ENCODE measurements at places on chromosomes 5 and 9.

DNA sequence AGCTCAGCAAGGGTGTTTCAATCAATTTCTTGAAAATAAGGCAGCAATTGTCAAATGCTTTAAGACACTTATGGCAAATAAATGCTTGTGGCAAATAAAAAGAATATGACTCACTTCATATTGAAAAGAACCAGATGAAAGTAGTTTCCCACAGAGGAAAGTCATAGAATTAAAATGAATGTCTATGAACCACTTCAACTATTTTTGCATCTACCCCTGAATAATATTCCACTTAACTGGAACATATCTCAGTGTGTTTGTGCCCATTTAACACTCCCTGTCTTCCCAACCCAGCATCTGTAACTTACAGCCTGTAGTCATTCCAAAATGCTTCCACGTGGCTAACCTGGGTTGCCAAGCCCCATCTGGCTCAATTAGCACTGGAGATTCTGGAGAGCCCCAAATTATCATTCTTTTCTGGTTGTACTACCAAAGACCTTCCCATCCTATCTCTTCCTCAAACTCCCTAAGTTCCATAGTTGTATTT is 84.7 kb downstream of the FEM1C start:
- no peak for DNase-seq

DNA sequence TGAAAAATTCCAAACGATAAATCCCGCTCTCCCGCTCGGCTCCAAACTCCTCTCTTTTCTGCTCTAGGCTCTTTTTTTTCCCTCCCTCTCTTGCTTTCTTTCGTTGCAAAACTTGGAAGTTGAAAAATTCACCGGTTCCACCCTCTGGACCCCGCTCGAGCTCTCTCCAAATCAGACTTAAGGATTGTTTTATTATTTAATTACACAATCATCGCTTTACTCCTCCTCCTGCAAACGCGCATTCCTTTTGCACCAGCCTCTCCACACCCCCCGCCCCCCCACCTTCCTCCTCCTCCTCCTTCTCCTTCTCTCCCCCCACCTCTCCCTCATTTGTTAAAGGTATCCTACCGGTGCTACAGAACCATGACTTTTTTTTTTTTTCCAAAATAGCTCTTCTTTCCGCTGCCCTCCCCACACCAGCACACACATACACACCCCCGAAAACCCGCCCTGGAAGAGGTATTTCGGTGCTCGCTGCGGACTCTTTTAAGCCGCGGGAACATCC is 535 bp upstream of the NFIB start:
- peak; percentile 66 for DNase-seq

DNA sequence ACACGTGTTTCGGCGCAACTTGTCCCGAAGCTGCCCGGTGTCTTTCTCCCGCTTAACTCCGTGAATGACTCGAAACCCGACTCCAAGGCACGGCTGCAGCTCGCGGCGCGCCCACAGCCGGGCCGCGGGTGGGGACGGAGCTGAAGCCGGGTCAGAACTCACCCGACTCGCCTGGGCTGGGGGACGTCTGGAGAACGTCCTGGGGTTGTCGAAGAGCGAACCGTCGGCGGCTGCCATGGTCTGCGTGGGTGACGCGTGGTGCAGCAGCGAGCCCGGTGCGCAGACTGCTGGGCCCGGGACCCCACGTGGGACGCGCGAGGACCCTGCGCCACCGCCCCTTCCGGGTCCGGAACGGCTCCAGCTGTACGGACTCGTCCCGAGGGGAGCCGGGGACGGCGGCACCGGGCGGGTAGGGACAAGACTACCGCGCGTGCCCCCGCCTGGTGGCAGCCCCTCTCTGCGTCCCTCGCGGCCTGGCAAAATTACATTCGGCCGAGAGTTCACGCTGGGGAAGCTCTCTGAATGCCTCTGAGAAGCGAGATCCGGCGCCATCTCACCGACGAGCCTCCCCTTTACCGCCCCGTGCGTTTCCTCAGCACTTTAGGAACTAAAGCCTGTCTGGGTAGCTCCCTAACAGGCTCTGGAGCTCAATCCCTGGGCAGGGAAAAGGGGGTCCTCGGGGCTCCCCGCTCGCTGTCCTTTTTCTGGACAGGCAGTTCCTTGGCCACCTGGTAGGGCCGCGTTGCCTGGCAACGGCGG is at the start of gene DDX31:
DDX31 (minus strand) TSS at position 286 of the 759 bp plus-strand sequence; CDS start at position 237, 49 bp downstream.
- peak; percentile 85 for DNase-seq

GRCh38 chr5:1405539-1406530 is 39.4 kb downstream of the SLC6A3 start:
- DNase-seq: no peak

Measured in HuH-7 (cell line).